Left lung (tissue), 14 donors: ENCODE measurements at places on chromosomes 2 and 18. TPM values are rescaled to one million over a fixed set of nuclear protein-coding genes. Genes with fewer than 3 reads are reported as not detected.
A peak's percentile ranks its signal among the peaks of the same experiment; 100 is the strongest.

DNA sequence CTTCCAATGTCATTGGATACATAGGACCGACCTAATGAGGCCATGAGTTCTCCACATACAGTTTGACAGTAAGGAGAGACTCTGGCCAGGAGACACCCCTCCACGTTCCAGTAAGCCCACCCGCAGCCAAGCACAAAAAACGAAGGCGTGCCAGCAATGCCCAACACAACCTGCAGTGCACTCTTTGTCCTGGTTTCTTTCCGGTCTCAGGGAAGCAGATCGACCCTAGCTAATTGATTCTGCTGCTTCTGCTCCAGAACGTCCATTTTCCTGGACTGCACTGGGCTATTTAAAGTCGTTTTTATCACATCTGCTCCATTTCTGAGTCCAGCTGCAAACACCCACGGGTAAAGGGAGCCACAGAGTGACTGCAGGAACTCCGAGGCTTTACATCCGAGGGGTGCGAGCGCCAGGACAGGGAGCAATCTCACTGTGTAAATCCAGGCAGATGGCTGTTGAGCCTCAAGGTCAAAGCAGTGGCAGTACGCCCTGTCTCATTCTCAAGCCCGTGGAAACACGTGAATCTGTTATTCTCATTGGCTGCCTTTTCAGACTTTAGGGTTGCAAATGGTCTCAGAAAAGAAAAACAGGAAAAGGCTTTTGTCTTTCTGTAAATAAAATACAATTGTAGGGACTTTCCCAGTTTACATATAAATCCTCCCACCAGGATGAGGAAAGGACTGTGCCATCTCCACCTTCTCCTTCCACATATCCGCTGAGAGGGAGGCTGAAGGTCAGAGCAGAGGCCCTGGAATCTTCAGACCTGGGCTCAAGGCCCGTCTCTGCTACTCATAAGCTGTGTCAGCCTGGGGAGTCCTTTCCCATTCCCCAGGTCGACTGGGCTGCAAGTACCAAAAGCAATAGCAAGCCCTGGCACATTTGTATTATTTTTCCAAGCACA is 40.7 kb downstream of the TMEM163 start:
- no peak for DNase-seq

DNA sequence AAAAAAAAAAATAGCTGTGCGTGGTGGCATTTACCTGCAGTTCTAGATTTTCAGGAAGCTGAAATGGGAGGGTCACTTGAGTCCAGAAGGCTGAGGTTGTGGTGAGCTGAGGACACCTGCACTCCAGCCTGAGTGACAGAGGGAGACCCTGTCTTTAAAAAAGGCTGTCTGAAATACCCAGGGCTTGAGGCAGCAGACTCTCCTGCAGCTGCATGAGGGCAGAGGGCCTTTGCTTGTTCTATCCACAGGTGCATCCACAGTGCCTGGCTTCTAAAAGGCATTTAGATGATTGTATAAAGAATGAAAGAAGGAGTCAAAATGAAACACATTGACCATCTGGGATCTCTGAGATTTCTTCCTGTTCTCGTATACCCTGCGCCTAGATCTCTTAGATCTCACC is 152.9 kb downstream of the MGAT5 start:
- no peak for DNase-seq

DNA sequence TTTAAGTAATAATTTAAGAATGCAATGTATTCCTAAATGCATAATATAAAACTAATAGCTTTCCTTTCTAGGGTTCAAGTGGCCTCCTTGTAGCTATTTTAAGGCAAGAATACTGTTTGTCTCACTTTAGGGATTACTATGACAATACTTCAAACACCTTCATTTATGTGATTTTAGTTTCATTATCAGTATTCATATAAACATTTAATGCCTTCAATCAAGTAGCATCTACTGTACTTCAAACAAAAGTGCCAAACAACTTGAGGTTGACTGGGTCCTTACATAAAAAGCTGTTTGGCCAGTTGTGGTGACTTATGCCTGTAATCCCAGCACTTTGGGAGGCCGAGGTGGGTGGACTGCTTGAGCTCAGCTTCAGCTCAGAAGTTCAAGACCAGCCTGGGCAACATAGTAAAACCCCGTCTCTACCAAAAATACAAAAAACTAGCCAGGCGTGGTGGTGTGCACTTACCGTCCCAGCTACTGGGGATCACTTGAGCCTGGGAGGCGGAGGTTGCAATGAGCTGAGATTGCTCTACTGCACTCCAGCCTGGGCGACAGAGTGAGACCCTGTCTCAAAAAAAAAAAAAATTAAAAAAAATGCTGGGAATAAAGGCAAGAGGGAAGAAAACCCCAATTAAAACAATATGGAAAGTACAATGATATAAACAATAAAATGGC is 9.3 kb downstream of the MEX3C start:
- DNase-seq: no peak

DNA sequence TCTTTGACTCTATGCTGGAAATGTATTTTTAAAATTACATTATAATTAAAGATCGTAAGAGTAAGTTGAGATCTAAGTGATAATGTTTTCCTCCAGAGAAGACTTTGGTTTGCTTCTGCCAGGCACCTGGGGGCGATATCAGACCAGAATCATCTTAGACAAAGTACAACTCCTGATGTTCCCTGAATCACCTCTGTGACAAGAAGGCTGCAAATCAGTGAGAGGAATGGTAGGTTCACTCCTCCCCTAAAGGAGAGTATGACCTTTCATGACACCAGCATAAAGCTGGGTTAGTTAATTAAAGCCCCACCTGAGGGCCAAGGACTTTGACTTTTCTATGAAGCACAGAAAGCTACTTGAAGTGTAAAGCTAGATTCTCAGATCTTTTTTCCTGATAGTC is 114.4 kb upstream of the DTNA start:
- no peak for DNase-seq

- no peak for DNase-seq
These were observed 2.0 kb downstream of the EIF2AK2 start for GRCh38 chr2:37154785-37155184.

GRCh38 chr2:118911936-118912335 is 30.1 kb upstream of the MARCO start:
- DNase-seq: no peak

GRCh38 chr2:108267101-108267500 is 21.6 kb upstream of the SULT1C2 start:
- DNase-seq: peak; percentile 40

- no peak for DNase-seq
These were observed 424.4 kb upstream of the RGPD4 start for GRCh38 chr2:107402330-107402729.

GRCh38 chr18:39752351-39752750 is 2186.8 kb upstream of the CELF4 start:
- no peak for DNase-seq

DNA sequence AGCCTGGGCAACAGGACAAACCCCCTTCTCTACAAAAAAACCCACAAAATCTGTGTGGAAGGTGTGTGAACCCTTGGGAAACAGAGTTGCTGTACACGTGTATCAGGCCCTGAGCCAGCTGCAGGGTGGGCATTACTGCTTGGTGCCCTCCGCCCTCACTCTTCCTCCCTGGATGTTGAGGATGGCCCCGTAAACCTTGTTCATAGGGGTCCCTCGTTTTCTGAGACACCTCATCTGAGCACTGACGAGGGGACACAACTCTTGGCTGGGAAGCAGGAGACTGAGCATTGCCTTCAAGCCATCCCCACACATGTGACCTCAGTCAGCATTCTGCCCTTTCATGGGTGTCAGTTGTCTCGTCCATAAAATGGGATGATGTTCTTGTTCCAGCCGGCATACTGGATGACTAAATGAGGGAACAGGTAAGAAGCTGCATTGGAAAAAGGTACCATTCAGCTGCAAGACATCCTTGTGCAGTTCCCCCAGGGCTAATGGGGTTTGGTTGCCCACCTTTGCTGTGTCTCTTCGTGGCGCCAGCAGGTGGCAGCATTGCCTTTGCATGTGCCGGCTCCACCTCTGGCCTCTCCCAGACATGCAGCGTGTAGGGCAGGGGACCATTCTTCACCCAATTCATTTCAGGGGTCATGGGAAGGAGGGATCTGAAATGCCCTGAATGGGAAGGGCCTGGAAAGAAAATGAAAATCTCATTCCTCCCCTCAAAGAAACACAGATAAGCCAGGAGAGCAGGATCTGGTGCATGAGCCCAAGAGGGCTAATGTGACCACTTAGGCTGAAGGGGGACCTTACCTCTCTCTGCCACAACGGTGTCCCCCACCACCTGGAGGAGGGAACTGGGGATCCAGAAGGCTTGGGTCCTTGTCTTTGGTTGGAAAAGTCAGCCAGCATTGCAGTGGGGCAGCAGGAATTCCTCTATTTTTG is 36.4 kb upstream of the HAAO start:
- DNase-seq: peak; percentile 70

Gene TMEM178A
- total RNA-seq: 1.4 TPM

- DNase-seq: no peak
These were observed 150.0 kb downstream of the STK39 start for GRCh38 chr2:168097431-168097830.

DNA sequence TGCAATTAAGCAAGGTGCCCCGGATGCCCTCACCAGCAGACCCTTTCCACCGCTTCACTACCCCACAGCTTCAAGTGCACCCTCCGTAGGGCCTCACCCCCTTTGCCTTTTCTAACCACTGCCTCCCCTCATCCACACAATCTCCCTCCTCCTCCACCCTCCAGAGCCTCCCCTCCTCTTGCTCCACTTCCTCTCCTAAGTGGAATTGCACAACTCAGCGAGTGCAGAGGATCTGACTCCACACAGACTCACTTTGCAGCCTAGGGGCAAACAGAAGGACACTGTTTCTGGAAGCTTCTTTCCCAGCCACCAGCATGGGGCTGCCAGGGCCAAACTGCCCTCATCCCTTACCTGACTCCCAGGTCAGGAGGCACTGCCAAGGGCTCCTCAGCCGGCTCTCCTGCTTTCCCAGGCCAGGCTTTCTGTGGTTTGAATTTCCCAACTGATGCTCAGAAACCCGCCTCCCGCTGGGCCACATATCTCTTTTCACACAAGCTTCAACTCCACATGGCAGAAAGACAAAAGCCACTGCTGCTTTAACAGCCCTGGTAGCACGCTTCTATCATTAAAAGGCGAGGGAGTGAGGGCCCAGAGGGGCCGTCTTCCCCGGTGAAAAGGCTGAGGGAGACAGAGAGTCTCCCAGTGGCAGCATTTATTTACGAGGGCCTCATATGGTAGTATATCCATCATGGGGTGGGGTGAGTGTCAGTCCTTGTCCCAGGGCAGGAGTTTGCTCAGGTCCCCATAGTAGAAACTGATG is 74.7 kb upstream of the MGAT4A start:
- no peak for DNase-seq

Gene SLC19A3
- 6.2 TPM for total RNA-seq

GRCh38 chr2:36476411-36476810 is 120.8 kb downstream of the CRIM1 start:
- no peak for DNase-seq

GRCh38 chr2:127844973-127845372 is 13.0 kb downstream of the POLR2D start:
- no peak for DNase-seq

Gene FAM110C
- total RNA-seq: 2.8 TPM

Gene CPO
- 0.20 TPM for total RNA-seq

GRCh38 chr2:97678298-97678697 is 8.8 kb downstream of the C2orf92 start:
- no peak for DNase-seq
